ENCODE measurements at places on chromosomes 2 and 18.

GRCh38 chr2:120899771-120900170, 164.1 kb downstream of the GLI2 start:
- no peak overlapping the region for H3K27ac ChIP-seq
- H3K4me1 ChIP-seq: no peaks in the 10 kb centered on the region
- DNase-seq: peak; percentile 25
- H3K36me3 ChIP-seq: no peaks in the 10 kb centered on the region
- H3K4me3 ChIP-seq: no peak overlapping the region
- no peaks in the 10 kb centered on the region for H3K27me3 ChIP-seq

DNA sequence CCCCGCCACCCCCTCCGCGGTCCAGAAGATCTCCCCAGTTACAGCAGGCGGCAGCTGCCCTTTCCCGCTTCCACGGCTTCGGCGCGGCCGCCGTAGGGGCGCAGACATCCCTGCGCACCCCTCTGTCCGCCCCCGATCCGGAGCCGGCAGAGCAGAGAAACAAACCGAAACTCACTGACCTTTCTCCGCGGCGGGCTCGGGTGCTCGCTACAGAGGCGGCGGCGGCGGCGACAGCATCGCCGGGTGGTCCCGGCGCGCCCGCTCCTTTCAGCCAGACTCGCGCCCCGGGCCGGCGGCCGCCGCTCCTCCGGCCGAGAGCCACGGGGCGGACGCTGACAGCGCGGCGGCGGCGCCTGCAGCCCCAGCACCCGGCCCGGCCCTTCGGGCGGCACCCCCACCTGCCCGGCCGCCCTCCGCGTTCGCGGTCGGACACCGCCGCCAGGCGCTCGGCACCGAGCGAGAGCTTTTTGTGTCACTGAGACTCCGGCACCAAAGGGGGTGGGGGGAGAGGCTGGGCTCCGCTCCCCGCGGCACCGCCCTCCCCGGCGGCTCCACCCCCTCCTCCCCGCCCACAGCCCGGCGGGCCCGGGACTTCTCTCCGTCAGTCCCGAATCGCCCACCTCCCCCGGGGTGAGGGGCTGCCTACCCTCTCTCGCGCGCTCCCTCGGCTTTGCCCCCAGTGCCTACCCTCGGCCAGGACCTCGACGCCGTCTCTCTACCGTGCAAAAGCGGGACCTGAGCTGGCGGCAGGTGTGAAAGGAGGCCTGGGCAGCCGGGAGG, 1.4 kb upstream of the RNF152 start:
- H3K27ac ChIP-seq: peak overlapping the region; percentile 43
- DNase-seq: peak; percentile 78
- H3K4me3 ChIP-seq: peak overlapping the region; percentile 59
- H3K4me1 ChIP-seq: peaks cover 6% of the 10 kb centered on the region

DNA sequence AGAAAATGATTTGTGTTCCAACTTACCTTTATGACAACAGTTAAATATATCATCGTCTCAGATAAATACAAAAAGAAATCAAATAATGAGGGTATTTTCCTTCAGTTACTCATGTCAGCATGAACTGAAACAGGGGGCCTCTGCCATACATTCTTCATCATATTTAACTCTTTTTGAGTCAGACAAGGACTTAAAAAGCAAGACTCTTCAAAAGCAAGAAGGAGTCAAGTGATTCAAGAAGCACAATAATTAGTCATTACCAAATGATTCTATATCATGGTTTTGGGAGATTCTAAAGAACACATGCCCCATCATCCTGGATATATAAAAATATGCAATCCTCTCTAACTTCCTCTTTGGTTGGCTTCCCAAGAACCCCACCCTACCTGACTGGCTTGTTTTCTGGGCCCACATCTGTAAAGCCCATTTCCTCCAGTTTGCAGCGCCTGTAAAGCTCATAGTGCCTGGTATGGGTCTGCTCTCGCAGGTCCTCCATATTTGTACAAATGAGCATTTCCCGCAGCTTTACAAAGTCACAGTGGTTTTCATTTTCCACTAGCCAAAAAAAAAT, 49.7 kb downstream of the SEPTIN10 start:
- H3K27me3 ChIP-seq: no peaks in the 10 kb centered on the region
- H3K4me1 ChIP-seq: no peaks in the 10 kb centered on the region
- H3K4me3 ChIP-seq: no peak overlapping the region

DNA sequence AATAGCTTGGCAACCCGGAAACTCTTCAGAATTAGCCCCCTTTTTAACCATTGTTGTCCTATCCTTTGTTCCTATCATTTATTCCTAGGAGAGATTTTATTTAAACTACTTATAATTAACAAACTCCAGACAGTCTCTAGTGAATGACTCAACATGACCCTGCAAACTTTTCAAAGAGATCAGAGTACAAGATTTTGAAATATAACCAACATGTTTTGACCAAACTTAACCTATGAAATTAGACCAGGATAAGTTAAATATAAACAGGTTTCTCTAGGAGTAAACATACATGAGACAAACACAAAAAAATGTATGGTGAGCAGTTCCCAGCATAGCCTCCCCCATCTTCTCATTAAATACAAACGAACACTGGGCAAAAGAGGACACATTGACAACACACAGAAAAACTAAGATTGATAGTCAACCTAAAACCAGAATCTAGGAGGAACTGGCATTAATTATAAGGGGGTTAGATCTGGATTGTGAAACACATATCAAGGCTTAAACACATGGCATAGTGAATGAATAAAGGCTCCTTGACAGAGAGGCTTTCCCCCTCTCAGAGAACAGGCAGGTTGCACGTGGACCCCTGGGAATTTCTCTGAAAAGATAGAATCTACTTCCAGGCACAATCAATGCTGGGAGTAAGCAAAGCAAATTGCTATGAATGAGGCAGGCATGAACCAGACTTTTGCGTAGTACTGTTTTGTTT, 284.1 kb downstream of the IRS1 start:
- no peak overlapping the region for H3K27ac ChIP-seq
- H3K4me1 ChIP-seq: no peaks in the 10 kb centered on the region
- DNase-seq: no peak
- H3K4me3 ChIP-seq: no peak overlapping the region
- H3K27me3 ChIP-seq: no peaks in the 10 kb centered on the region
- H3K36me3 ChIP-seq: no peaks in the 10 kb centered on the region

DNA sequence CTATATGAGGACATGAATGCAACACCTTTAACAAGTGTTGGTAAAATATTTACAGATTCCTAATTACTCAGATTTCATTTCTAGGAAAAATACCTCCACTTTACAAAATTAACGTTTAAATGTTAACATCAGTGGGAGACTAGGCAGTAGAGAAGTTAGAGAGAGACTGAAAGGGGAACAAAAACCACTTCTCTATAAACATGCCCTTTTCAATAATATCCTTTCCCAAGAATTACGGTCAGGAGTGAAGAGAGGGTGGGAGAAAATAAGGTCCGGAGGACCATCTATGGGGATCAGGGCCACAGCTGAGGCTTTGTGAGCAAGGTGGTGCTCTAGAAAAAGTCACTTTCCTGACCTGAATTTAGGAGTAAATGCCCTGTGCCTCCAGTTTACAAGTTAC, 65.3 kb upstream of the WIPF1 start:
- DNase-seq: no peak
- H3K36me3 ChIP-seq: no peaks in the 10 kb centered on the region
- H3K27ac ChIP-seq: no peak overlapping the region
- H3K4me1 ChIP-seq: no peaks in the 10 kb centered on the region
- no peaks in the 10 kb centered on the region for H3K27me3 ChIP-seq

- H3K27ac ChIP-seq: no peak overlapping the region
- DNase-seq: no peak
- no peaks in the 10 kb centered on the region for H3K4me1 ChIP-seq
- H3K36me3 ChIP-seq: no peaks in the 10 kb centered on the region
- H3K4me3 ChIP-seq: no peak overlapping the region
Measured at GRCh38 chr18:28736951-28737350, 560.0 kb upstream of the CDH2 start.

DNA sequence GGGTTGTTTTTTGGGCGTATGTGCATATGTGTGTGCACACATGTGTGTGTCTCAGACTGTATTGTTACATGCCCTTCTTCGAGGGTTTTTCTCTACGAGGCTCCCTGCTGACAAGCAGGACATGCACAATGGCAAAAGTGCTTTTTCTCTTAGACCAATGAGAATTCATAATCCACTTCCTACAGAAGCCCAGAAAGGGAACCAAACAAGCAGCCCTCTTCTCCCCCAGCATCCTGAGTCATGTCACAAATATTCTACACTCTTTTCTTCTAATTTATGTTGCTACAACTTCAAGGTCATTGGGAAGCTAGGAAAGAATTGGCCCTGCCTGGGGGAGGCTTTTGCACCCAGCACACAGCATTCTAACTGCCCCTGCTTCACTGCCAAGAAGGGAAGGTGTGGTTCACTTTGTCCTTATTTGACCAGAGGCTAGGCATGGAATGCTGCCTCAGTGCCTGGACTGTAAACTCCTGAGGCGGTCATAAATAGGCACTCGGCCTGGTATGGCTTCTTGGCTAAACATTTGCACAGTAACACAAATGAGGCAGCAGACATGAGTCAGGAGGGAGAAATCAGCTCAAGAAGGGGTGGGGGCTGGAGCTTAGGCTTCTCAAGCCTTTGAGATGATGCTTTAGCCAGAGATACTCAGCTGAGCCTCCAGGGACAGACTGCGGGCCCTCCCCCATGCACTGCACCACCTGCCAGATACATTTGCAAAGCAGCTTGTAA, 92.7 kb upstream of the KLF7 start:
- DNase-seq: peak; percentile 75
- H3K27ac ChIP-seq: no peak overlapping the region
- H3K4me3 ChIP-seq: no peak overlapping the region

GRCh38 chr2:173734797-173735196, 230.4 kb downstream of the SP3 start:
- no peak overlapping the region for H3K27ac ChIP-seq
- H3K4me1 ChIP-seq: no peaks in the 10 kb centered on the region
- no peak for DNase-seq
- H3K4me3 ChIP-seq: no peak overlapping the region
- H3K36me3 ChIP-seq: no peaks in the 10 kb centered on the region

- DNase-seq: no peak
- no peak overlapping the region for H3K27ac ChIP-seq
- H3K4me3 ChIP-seq: no peak overlapping the region
- no peaks in the 10 kb centered on the region for H3K4me1 ChIP-seq
- no peaks in the 10 kb centered on the region for H3K36me3 ChIP-seq
Measured at GRCh38 chr18:47381975-47382570, 130.6 kb upstream of the SKOR2 start.

- H3K4me3 ChIP-seq: no peak overlapping the region
- no peaks in the 10 kb centered on the region for H3K36me3 ChIP-seq
- no peaks in the 10 kb centered on the region for H3K4me1 ChIP-seq
- no peaks in the 10 kb centered on the region for H3K27me3 ChIP-seq
Measured at GRCh38 chr18:36848609-36849008, 19.7 kb downstream of the KIAA1328 start.

- H3K36me3 ChIP-seq: peaks cover 9% of the 10 kb centered on the region
- DNase-seq: no peak
- H3K4me1 ChIP-seq: peaks cover 4% of the 10 kb centered on the region
- H3K4me3 ChIP-seq: no peak overlapping the region
- H3K27me3 ChIP-seq: no peaks in the 10 kb centered on the region
Measured at GRCh38 chr2:85605406-85606115, 3.1 kb upstream of the TMEM150A start.

- peaks cover 4% of the 10 kb centered on the region for H3K4me1 ChIP-seq
- DNase-seq: no peak
- no peak overlapping the region for H3K4me3 ChIP-seq
- H3K27ac ChIP-seq: no peak overlapping the region
- no peaks in the 10 kb centered on the region for H3K36me3 ChIP-seq
Measured at GRCh38 chr2:101745711-101746694, 48.5 kb downstream of the MAP4K4 start.

DNA sequence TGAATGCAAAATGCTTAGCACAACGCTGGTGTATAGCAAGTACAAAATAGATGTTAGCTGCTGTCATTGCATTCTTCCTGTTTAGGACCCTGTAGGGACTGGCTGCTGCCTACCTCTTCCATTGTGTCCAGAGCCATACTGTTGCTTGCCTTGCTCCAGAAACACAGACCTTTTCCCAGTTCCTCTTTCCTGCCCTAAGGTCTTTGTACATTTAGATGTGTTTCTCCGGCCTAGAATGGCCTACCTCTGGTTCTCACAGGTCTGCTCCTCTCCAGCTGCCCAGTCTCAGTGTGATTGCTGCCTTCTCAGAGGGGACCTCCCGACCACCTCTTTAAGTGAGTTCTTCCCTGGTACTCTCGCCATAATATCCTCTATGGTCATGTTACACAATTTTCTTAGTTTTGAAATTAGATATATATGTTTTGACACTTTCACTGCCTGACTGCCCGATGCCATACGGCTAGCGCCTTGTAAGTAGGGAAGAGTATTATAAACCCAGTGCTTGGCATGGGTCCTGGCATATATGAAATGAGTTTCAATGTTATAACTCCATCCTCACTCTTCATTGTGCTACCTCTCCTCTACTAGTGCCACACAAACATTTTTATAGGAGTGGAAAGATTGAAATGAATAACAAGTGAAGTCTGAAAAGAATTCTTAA, 48.3 kb downstream of the RFTN2 start:
- H3K36me3 ChIP-seq: no peaks in the 10 kb centered on the region
- H3K4me3 ChIP-seq: no peak overlapping the region
- H3K4me1 ChIP-seq: peaks cover 2% of the 10 kb centered on the region
- no peaks in the 10 kb centered on the region for H3K27me3 ChIP-seq

- H3K36me3 ChIP-seq: no peaks in the 10 kb centered on the region
- DNase-seq: no peak
- no peak overlapping the region for H3K27ac ChIP-seq
Measured at GRCh38 chr18:24189007-24189528, 50.2 kb downstream of the CABYR start.

GRCh38 chr18:62974928-62975675, 259.8 kb downstream of the PHLPP1 start:
- DNase-seq: no peak
- no peaks in the 10 kb centered on the region for H3K4me1 ChIP-seq
- peaks cover 2% of the 10 kb centered on the region for H3K36me3 ChIP-seq
- H3K27me3 ChIP-seq: no peaks in the 10 kb centered on the region
- H3K4me3 ChIP-seq: no peak overlapping the region

DNA sequence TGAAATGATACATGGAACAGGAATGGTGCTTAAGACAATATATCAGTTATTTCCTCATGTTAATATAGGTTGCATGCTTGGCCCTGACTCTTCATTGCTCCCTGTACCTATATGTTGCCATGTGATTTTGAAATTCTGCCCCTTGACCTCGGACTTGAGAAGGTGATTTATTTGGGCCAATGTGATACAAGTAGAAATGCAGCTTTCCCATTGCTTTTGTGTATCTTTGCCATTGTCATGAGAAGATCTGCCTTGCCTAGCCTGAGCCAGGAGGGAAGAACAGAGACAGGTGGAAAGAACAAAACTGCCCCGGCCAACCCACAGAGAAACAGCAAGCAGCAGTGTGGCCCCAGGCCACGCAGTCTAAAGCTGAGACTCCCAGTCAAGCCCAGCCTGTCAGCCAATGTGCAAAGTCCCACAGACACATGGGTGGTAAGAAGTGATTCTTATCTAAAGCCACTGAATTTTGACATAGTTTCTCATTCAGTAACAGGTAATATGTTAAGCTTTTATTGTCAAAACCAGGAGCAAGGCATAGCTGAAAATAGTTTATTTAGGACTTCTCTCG, 245.7 kb upstream of the RND3 start:
- no peaks in the 10 kb centered on the region for H3K4me1 ChIP-seq
- H3K4me3 ChIP-seq: no peak overlapping the region
- H3K36me3 ChIP-seq: no peaks in the 10 kb centered on the region
- no peaks in the 10 kb centered on the region for H3K27me3 ChIP-seq
- H3K27ac ChIP-seq: no peak overlapping the region
